SJSA1 (cell line): ENCODE measurements at places on chromosomes 7 and 10.

DNA sequence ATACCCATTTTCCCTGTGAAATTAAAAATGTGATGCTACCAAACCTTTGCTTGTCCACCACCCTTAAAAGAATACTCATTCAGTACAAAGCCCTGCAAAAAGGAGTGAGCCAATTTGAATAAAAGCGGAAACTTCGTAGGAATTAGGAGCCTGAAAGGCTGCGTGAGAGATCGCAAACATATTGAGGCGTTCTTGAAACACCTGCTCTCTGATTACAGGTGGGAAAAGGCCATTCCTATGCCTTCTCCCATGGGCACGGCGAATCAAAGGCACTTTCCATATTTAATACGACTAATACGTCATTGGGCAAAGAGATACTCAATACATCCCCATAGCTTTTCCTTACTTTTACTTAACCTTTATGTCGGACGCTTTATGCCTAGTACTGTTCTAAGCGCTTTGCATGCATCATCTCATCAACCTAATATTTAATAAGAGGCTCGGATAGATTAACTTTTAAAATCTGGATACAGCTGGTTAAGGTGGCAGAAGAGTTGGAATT lies 30.9 kb upstream of the KMT2E start:
- peak; percentile 23 for DNase-seq

- DNase-seq, result no peak
These were observed 36.6 kb downstream of the BRAF start for GRCh38 chr7:140888087-140888486.

DNA sequence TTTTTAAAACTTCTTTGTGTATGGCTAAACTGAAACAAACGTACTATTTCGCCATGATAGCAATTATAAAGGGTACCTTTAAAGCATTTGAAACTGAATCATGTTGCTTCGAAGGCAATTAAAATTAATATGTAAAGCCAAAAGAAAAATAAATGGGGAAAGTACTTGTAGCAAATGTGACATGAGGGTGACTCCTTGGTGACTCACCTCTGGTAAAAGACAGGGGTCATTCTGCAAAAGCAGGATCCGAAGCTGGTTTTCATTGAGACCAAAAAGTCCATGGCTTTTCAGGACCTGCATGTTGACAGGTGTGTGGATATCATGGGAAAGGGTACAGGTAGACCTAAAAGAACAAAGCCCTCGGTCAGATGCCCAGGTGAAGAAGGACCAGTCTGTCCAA lies 1.5 kb downstream of the ZC3HAV1L start:
- DNase-seq, result no peak

GRCh38 chr10:30366829-30367228 lies 17.8 kb upstream of the MTPAP start:
- no peak for DNase-seq

GRCh38 chr10:53209944-53210611 lies 437.5 kb upstream of the MBL2 start:
- no peak for DNase-seq

DNA sequence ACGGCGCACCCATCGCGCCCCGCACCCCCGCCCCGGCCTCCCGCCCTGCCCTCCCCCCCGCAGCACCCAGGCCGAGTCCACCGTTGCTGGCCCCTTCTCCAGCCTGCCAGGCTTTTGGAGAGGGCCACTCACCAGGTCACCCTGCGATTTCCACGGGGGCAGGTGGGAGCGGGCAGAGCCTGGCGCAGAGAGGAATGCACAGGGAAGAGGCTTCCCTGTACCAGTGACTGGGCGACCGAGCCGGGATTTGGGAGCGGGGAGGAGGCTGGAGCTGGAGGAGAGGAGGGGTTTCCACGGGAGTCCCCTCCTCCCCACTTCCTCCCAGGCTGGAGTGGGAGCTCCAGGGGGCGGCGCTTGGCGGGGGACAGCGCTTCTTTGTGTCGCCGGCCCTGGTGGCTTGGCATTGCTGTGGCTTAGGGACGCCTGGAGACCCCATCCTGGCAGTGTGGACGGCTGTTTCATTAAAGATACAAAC lies 19.3 kb downstream of the TCAF1 start:
- DNase-seq, result no peak

GRCh38 chr7:17939211-17939605 lies 1.1 kb downstream of the SNX13 start:
- no peak for DNase-seq

DNA sequence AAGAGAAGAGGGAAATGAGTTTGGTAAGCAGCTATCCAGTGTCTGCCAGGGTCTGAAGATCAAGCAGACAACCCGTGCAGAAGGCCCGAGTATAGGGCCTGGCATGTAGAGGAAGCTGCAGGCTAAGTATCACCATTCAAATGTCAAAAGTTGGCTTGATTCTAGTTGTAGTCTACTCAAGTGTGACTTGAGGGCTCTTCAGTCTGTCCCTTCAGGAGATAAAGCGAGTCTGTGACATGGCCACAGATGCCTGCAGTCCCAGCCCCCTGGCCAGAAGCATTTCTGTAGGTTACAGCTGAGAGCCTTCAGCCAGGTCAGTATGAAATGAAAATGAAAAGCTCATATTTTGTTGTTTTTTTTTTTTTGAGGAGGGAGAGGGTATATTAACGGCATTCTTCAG lies 97.8 kb upstream of the EEPD1 start:
- no peak for DNase-seq

DNA sequence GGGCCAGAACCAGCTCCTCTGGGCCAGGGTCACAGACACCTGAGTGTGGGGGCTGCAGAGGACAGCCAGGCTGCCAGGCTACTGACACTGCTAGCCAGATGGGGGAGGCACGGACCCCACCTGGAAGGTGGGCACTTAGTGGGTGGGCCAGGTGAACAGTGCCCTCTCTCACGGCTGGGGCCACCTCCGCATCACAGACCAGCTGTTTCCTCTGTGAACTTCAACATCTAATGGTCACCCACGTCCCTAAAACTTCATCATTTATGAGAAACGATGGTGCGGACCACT lies 80.4 kb downstream of the MKI67 start:
- no peak for DNase-seq

DNA sequence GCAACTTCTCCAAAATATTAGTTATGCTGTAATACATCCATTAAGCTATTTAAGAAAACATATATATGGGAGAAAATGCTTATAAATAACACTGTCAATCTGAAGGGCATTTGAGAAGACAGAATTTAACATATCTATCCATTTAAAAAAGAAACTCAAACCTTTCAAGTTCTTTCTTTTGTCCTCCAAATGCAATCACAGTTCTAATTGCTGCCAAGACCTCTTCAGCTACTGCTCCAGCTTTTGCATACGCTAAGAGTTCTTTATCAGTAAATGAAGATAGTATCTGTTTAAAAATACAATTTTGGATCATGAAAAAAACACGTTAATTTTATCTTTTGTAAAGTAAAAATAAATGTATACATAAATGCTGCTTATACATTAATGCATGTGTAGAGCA lies 39.6 kb downstream of the ABCB1 start:
- DNase-seq, result no peak

- DNase-seq, result no peak
These were observed 79.3 kb upstream of the OIT3 start for GRCh38 chr10:72814099-72814790.

DNA sequence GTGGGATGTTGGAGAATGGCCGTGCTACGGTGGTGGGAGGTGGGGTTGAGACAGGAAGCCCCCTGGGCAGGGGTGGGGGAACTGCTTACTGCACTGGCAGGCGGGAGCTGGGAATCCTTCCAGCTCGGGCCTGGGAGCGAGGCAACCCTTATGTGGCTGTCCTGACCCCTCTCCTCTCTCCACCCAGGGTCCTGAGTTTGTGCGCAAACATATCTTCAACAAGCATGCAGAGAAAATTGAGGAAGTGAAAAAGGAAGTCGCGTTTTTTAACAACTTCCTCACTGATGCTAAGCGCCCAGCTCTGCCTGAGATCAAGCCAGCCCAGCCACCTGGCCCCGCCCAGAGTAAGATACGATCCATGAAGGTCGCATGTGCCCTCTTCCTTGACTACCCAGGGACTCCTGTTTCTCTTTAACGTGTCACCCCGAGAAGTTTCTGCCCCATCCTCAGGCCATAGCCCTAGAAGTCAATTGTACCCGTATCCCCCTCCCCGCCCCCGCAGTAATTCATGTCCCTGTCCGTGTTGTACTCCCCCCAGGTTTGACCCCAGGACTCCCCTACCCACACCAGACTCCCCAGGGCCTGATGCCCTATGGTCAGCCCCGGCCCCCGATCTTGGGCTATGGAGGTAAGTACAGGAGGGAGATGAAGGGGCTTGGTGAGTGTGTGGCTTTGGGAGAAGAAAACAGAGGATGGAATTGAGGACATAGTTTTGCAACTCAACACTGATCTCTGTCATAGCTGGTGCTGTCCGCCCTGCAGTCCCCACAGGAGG lies 1.8 kb downstream of the UFSP1 start:
- DNase-seq, result no peak

DNA sequence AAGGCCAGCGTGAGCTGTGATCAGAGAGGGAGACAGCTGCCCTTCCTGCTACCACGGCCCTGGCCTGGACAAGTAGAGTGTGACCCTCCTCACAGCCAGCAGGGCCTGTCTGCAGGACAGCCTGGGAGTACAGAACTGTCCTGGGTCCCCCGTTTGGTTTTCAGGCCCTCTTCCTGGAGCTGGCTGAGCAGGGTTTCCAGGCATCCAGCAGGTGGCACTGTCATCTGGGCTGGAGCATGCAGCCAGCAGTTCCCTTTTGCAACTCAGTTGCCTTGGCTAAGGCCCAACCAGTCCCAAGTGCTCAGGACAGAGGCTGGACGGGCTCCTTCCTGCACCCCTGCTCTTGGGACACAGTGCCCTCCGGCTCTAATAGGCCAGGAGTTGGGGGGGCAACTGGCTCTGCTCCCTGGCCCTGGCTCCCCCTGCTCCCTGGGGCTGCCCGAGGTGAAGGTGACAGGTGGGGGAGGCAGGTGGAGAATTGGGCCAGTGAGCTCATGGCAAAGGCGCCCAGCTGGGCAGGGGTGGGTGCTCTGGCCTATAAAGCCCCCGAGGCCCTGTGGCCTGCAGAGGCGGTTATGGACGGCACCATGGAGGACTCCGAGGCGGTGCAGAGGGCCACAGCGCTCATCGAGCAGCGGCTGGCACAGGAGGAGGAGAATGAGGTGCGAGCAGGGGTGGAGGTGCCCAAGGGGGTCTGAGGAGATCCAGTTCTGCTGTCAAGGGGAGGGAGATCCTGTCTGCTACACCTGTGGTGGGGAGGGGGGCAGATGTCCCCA lies at the start of gene ANKRD2:
TSS of gene ANKRD2 (plus strand) at position 566 of the 776 bp plus-strand sequence. CDS start at position 576, 10 bp downstream.
- peak; percentile 42 for DNase-seq

DNA sequence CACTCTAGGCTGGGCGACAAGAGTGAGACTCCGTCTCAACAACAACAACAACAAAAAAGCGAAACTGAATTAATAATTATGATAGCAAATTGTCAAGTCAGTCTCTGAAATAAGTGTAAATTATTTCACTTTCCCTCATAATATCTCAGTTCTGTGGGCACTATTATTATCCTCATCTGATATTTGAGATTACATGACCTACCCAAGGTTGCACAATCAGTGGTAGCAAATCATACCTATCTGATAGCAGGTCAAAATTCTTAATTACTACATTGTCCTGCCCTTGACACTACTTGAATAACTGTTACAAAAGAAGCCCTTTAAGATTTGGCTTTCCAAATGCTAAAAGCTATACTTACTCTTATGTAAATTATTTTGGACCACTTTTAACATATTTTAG lies 115.2 kb upstream of the GPR22 start:
- no peak for DNase-seq

DNA sequence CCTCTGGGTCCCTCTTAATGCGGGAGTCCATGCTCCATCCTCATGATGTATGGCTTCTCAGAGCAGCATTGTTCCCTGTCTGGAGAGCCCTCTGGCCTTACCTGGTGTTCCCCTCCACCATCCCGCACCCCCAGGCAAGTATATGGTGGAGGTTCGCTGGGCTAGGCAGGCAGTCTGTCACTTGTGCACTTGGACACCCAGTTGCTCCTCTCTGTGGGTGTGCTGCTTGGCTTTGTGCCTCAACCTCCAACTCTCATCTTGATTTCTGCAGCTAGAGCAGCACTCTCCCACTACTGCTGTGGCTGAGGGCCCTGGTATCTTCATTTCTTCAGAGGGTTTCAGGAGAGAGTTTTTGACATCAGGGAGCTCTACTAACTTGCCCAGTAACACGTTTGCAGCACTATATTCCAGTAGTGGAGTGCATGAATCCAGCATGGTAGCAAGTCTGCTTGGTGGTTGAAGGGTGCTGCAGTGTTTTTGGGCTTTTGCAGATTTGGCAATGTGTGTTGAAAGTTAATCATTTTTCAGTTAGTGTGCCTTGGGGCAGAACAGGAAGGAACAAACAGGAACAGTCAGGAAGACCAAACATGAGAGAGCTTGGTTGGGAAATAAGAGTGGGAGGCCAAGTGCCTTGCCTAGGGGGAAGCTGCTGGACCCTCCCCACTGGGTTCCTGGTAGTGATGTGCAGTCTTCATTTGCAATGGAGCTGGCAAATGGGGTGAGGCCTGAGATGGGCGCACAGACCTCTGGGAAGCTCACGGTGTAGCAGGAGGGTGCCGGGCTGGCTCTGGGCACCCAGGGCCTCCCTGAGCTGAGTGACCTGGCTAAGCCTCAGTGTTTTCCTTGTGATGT lies 37.4 kb downstream of the TSPAN14 start:
- DNase-seq, result no peak

DNA sequence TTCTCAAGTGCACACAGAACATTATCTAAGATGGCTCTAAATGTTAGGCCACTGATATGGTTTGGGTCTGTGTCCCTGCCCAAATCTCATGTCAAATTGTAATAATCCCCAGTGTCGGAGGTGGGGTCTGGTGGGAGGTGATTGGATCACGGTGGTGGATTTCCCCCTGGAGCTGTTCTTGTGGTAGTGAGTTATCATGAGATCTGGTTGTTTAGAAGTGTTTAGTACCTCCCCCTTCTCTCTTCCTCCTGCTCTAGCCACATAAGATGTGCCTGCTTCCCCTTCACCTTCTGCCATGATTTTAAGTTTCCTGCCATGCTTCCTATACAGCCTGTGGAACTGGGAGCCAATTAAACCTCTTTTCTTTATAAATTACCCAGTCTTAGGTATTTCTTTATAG lies 11.2 kb upstream of the GSTK1 start:
- DNase-seq, result no peak

- DNase-seq, result no peak
These were observed 20.3 kb upstream of the GJC3 start for GRCh38 chr7:99949645-99950228.

- DNase-seq, result peak; percentile 20
These were observed 80.7 kb upstream of the RPA3 start for GRCh38 chr7:7799138-7799537.

- no peak for DNase-seq
These were observed 4.5 kb downstream of the CHST15 start for GRCh38 chr10:124088915-124089314.

DNA sequence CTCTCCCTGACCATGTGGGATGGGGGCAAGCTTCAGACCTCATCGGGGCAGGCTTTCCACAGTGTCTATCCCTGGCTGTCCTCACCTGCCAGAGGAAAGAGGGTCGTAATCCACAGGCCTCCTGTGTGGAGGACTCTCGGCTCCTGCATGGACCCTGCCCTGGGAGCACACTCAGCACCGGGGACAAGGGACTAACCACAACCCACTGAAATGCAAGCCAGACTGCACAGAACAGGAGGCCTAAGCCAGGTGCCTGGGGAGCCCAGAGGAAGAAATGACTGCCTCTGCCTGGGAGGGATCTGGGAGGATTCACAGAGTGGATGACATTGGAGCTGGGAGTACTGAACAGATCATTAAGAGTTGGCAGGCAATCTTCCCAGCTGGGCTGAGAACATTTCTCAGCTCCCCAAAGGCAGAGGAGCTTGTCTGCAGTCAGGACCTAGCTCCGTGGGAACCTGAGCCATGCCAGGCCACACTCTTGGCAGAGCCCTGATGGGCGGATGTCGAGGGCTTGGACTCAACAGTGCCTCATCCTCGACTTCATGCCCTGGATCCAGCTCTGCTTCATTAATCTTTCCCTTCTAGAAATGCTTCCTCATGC lies 213.4 kb downstream of the USP6NL start:
- no peak for DNase-seq
